ENCODE measurements at places on chromosomes 13 and 19. TPM values are rescaled to one million over a fixed set of nuclear protein-coding genes. Genes with fewer than 3 reads are reported as not detected.

GRCh38 chr13:110838116-110838515, 76.8 kb downstream of the ANKRD10 start:
- peaks cover 5% of the 10 kb centered on the region for H3K27me3 ChIP-seq
- no peak overlapping the region for H3K27ac ChIP-seq
- H3K4me3 ChIP-seq = no peak overlapping the region
- DNase-seq = no peak
- H3K4me1 ChIP-seq = no peaks in the 10 kb centered on the region

DNA sequence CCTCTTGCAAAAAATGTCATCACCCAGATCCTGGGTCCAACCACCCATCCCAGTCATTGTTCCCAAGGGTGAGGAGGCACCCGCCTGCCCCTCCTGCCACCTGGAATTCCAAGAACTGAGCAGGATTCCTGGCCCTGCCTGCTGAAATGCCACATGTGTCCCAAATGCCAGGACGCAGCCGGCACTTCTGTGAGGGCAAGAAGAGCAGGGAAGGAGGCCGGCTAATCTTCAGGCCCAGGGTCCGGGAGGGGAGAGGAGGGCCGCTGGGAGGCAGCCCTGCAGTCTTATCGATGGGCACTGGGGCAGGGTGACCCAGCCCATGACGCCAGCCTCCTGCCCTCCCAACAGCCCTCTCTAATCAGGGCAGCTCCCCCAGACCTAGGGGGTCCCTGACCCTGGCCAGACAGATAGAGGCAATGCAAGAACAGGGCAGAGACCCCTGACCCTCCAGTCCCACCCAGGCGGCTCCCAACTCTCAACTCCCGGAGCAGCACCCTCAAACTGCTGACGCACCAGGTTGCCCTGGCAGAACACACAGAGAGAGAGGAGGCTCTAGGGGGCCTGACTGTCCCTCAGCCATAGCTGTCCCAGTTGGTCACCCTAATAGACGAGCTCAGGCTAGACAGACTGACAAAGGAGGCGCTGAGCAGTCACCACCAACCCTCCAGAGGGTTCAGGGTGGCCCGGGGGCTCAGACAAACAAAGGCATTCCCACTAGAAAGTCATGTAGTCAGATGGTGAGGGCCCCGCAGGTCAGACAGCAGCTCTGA, 1.5 kb downstream of the MFSD12 start:
- H3K4me3 ChIP-seq = peak overlapping the region; percentile 95
- no peaks in the 10 kb centered on the region for H3K36me3 ChIP-seq
- no peak overlapping the region for H3K27ac ChIP-seq
- peak; percentile 40 for DNase-seq
- no peaks in the 10 kb centered on the region for H3K27me3 ChIP-seq
- peaks cover 48% of the 10 kb centered on the region for H3K4me1 ChIP-seq

- no peak for DNase-seq
- H3K4me1 ChIP-seq = no peaks in the 10 kb centered on the region
- H3K4me3 ChIP-seq = no peak overlapping the region
- H3K27me3 ChIP-seq = peaks cover 4% of the 10 kb centered on the region
- no peaks in the 10 kb centered on the region for H3K36me3 ChIP-seq
Observed at GRCh38 chr19:13691569-13692435, 72.5 kb upstream of the MRI1 start.

DNA sequence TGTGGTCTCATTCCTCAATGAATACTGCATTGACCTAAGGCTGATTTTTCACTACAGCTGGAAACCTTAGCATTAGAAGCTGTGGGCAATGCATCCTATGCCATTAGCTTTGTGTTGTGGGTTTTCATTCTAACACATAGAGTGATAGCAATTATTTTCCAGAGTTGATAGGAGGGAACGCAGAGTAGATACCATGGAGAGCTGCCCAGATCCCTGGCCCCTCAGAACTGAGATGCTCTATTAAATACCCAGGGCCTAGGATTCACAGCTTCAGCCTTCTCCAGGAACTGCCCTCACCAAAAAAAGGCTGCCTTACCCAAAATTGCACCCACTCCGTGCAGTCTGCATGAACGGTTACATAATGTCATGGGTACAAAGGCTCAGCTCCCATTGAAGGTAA, 444.4 kb downstream of the SUCLA2 start:
- H3K27me3 ChIP-seq = no peaks in the 10 kb centered on the region
- no peak overlapping the region for H3K4me3 ChIP-seq
- H3K27ac ChIP-seq = no peak overlapping the region
- no peaks in the 10 kb centered on the region for H3K36me3 ChIP-seq

GRCh38 chr13:23859904-23860303, 29.3 kb downstream of the MIPEP start:
- H3K4me1 ChIP-seq = no peaks in the 10 kb centered on the region
- H3K4me3 ChIP-seq = no peak overlapping the region
- no peak for DNase-seq
- H3K27ac ChIP-seq = no peak overlapping the region

DNA sequence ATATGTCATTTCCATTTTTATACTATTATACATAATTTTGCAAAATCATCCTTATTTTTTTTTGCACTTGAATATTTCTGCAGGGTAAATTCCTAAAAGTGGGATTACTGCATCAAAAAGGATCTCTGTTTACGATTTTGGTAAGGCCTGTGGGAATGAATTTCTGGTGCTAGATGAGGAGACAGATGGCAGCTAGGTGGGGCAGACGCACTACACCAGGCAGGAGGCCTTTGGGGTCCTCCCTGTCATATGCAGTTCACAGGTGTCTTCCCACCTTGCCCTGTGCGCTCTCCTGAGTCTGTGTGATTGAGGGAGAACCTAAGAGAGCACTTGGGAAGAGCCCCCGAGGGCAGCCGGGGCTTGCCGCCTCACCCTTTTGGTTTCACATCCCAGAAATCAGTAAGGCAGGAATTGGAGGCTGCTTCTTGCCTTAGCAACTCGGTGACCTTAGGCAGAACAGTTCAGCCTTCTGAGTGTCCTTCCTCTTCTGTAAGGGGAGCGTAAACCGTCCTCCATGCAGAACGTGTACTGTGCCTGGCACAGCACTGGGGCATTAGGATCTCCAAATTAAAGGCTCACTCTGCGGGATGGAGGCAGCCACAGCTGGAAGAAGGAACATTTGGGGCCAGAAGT, 13.4 kb upstream of the GJB2 start:
- no peaks in the 10 kb centered on the region for H3K4me1 ChIP-seq
- peaks cover 22% of the 10 kb centered on the region for H3K27me3 ChIP-seq
- DNase-seq = no peak
- H3K36me3 ChIP-seq = no peaks in the 10 kb centered on the region

DNA sequence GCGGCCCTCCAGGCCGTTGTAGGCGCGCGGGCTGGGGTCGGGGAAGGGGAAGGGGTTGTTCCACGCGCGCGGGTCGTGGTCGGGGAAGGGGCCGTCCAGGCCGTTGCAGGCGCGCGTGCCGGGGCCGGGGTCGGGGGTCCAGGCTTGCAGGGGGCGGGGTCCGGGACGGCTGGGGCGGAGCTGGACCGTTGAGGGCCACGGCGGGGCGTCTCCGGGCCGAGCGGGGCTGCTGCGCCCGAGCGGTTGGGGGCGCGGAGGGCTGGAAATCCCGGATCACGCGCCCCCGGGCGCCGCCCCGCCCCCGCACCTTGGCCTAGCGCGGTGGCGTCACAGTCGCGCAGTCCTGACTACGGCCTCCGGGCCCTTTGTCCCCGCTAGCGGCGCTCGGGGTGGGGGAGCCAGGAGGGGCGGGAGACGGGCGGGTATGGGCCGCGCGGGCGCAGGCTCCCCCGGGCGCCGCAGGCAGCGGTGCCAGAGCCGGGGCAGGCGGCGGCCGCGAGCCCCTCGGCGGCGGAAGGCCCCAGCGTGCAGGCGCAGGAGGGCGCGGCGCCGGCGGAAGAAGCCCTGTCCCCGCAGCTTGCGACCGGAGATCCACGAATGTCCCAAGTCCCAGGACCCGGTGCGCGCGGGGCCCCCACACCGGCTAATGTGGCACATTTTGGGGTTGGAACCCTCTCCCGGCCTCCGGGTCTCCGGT, 665 bp downstream of the GPX4 start:
- H3K4me3 ChIP-seq = peak overlapping the region; percentile 71
- peaks cover 37% of the 10 kb centered on the region for H3K36me3 ChIP-seq
- no peaks in the 10 kb centered on the region for H3K27me3 ChIP-seq
- DNase-seq = peak; percentile 88

GRCh38 chr19:38826856-38827551, 4.6 kb downstream of the ECH1 start:
- peaks cover 81% of the 10 kb centered on the region for H3K36me3 ChIP-seq
- DNase-seq = no peak
- H3K27me3 ChIP-seq = no peaks in the 10 kb centered on the region
- no peak overlapping the region for H3K4me3 ChIP-seq
- H3K27ac ChIP-seq = no peak overlapping the region
- peaks cover 24% of the 10 kb centered on the region for H3K4me1 ChIP-seq

The CCDC8 gene
- total RNA-seq = 9.1 TPM

The ISYNA1 gene
- 30.6 TPM for total RNA-seq

The CEACAM16 gene
- not detected for total RNA-seq

The ZNF575 gene
- 2.8 TPM for total RNA-seq

The PCDH17 gene
- 40.9 TPM for total RNA-seq

The DCT gene
- total RNA-seq = 0.18 TPM

Measured in lower lobe of right lung (tissue), 2 donors.